D341Med (cell line): ENCODE measurements at places on chromosomes 12 and 14.

DNA sequence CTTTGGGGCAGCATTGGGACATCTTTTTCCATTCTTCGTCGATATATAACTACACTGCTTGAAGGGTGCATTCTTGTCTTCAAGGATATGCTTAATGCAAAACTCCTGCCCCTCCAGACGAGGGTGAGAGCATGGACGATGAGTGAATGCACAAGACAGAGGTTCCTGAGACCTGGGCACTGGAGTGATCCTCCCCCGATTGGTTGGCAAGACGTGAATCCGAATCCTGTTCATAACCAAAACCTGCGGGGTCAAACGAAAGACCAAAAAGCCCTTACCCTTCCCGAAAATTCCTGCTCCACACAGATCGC lies 684 bp downstream of the KANSL2 start:
- DNase-seq: peak; percentile 44

DNA sequence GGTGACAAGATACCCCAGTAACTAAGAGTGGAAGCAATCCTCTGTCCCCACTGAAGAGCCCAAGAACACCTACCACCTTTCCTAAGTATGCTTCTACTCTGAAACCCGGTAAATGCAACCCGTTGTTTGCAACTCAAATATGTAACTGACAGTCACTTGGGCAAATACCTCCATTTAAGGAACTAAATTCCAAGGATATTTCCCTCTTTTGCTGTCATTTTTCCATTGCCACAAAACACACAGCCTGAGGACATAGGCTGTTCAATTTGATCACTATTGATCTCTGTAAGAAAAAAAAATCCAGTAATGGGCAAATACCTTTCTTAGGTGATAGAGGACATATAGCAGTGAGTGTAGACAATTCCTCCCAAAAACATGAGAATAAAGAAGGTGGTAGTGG lies 6.6 kb upstream of the PHLDA1 start:
- no peak for DNase-seq

DNA sequence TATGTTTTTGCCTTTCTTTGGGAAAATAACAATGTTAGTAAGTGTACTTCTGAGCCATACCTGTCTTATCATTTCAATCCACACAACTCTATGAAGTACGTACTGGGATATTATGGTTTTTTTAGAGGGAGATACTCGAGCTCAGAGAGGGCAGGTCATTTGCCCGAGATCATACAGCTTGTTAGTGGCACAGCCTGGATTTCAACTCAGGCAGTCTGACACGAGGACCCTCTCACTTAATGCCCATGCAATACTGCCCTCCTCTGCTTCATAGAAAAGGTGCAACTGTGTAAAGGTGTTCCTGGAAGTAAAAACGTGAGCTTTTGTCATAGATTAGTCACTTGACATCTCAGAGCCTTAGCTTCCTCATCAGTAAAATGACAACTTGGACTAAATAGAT lies 128.0 kb downstream of the NDUFA12 start:
- peak; percentile 53 for DNase-seq

DNA sequence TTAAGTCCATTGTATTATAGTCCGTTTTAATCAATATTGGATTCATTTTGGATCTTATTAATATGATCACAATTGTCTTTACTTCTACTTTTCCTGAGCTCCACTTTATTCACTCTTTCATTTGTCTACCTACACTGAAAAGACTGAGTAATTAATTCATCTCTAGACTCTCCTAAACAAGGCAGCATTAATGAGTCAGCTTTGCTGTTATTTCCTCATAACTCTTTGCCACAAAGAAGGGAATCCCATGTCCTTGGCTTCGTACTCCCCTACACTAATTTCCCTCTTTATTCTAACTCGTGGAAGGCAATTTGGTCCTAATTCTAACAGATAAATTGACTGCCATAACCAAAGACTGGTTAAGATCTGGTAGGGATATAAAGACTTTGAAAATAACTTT lies 91.9 kb downstream of the ARMH4 start:
- no peak for DNase-seq

GRCh38 chr14:71398450-71398849 lies 491.2 kb downstream of the PCNX1 start:
- no peak for DNase-seq

- DNase-seq: no peak
Observed at GRCh38 chr12:13594731-13595514, 386.5 kb downstream of the GRIN2B start.

GRCh38 chr14:66249544-66249943 lies 236.6 kb upstream of the CCDC196 start:
- no peak for DNase-seq

GRCh38 chr14:54173802-54174201 lies 217.2 kb upstream of the BMP4 start:
- no peak for DNase-seq

DNA sequence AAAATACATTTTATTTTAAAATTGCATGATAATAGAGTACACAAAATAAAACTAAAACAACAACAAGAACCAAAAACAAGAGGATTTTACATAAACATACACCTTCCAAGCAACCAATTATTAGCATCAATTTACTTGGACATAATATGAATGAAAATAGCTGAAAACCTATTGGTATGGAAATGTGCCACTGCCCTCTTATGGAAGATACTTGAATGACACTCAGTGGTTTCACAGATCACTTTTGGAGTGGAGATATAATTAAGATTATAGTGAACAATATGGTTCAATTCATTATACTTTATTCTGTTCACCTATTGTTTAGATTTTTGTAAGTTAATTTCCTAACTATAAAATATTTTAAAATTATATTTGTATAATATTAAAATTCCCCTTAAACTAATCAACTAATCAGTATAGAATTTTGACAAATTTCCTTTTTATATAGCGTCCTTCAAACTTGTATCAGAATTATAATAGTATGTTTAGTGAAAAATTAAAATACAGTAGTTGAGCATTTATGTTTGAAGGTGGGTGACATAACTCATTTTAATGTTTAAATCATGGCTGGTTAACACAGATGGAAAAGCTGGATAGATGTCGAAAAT lies 70.1 kb downstream of the SLC6A15 start:
- peak; percentile 37 for DNase-seq

DNA sequence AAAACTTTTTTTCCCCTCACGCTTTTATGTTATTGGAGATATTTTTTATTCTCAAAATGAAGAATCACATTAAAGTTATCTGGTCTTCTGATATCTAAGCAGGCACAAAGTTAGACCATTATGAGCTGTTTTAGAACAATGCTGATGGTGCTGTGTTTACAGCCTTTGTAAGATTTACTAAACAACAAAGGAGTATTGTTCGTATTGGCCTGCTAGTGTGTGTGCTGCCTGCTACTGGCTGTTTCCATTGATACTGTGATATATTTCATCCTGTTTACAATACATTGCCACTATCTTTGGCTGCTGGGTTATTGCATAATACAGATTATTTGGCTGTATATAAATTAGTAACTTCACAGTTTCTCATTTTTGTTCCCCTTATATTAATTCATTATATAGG lies 220.8 kb downstream of the ITPR2 start:
- DNase-seq: no peak

DNA sequence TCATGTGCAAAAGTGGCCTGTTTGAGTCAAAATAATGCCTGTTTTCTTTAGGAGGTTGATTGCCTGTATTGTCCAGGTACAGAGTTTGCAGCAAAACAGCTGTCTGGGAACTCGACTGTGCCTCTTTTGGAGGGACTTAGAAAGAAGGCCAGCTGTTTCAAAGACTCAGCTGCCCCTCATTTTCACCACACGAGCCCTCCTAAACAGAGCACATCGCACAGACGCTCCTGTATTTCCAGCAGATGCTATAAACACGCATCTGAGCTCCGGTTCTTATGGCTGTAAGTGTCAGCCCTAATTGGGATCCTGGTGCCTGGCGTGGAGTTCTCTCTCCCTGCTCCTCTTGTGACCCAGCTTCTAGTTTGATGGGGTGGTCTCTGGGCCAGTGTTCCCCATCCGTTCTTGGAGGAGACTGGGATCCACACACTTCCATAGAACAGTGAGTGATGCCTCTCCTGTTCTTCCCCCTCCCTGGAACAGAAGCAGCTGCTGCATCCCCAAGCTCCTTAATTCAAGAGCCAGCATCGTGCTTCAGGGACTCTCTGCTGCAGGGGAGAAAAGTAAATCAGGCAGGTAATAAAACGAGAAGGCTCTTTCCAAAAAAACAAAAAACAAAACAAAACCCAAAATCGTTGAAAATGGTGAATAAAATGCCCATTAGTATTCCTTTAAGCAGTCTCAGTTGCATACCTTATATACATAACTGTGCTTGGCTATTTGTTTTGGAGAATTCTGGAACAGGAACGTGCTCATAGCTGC lies 269.0 kb downstream of the SLC15A4 start:
- DNase-seq: no peak

DNA sequence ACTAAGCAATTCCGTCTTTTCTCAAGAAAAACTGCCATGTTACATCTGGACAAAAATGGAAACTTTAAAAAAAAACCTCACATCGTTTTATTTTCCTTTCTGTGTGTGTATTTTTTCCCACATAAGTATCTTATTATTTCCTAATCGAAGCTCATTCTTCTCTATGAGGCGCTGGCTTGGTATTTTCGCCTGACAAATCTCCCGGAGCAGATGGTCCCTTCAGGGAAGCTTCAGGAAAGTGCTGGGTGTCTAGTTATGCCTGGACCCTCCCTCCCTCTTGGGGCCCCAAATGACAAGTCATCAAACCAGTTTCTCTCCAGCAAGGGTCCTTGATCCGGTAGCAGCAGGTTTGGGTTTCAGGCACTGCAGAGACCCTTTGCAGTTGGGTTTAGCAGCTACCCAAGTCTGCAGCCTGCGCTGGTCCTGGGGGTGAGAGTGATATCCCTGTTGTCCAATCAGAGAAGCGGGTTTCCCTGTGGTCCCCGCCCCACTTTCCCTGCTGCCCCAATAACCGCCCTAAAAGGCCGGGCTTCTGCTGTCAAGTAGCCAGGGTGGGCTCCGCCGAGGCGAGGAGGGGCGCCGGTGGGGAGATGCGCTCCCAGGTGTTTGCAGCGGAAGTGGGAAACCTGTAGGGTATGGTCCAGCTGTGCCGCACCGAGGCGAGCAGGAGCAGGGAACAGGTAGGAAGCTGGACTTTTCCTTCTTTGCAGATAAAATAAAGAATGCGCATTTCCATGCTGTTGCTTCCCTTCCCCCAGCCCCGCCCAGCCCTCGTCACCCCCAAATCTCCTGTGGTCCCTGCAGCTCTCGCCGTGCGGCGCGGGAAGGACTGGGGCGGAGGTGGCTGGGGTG lies at the start of gene CNTN1:
Gene CNTN1, plus strand, starts transcription at position 527 of the 852 bp plus-strand sequence.
- DNase-seq: peak; percentile 97

GRCh38 chr14:69044296-69044695 lies 65.2 kb upstream of the ACTN1 start:
- no peak for DNase-seq

- no peak for DNase-seq
Observed at GRCh38 chr12:91978143-91978542, 167.5 kb downstream of the BTG1 start.

GRCh38 chr12:88763536-88764100 lies 183.3 kb upstream of the KITLG start:
- DNase-seq: no peak

DNA sequence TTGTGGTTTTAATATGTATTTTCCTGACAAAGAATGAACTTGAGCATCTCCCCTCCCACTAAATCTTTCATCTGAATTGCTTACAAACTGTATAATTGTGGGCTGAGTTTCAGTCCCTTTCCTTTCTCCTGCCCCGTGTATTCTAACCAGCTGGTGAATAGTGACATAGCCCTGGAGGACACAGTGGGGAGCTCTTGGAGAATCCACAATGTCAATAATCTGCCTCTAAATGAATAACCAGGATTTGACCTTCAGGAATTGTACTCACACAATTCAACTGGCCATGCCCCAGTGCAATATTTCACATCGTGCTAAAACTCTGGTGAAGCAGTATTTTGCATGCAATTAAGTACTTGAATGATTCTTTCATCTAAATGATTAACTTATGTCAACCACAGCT lies 177.2 kb downstream of the C12orf42 start:
- no peak for DNase-seq

- peak; percentile 36 for DNase-seq
Observed at GRCh38 chr12:108630481-108631207, 3.0 kb downstream of the SELPLG start.

DNA sequence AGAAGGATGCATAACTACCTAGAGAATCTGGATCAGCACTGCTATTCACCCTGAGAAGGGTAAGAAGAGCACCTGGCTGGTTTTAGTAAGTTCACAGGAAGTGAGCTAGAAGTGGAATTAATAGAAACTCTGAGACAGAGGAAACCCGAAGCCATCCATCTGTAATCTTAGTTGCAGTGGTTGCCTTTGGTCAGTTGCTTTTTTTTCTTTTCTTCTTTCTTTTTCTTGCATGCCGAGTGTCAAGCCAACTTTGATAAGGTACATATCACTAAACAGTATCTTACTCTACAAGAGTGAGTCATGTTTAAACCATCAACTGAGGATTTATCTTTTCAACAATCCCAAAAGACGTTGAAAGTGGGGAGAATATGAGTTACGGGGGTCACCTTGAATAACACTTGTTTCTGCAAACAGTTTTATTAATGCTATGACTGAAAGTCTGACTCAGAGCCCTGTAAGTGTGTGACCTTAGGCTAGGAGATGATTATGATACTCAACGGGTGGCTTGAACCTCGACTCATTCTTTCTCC lies 26.7 kb downstream of the C12orf75 start:
- DNase-seq: no peak

DNA sequence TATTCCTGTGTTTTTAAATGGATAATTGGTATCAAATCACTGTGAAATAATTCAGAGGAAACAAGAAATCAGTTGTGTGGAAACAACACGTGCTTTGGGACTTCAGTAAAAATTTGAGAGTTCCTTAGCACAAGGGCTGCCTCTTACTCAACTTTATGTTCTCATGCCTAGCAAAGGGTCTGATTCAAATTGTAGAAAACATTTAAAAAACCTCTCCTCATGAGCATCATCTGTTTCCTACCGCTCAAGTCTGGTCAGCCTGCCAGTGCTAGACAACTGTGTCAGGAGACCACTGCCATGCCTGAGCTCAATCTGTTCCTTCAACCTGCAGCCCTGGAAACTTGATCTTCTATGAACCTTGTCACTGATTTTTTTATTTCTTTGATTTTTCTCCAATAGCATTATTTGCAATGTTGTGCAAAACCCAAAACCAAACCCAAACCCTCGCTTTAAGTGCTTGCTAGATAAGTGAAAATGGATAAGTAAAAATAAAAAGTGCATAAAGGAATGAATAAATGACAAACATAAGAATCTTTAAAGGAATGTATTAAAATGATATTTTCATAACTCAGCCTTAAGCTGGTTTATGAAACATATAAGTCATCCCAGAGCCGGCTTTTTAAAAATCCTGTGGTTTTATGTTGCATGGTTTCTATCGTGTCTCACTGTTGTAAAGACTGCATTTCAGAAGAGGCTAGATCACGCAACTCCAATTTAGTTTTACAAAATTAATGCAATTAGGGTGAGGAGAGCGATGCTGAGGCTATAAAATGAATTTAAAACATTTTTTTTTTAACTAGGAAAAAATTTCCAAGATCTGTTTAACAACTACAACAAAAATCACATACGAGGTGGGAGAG lies 361.2 kb upstream of the PDE3A start:
- no peak for DNase-seq

GRCh38 chr14:91237219-91237618 lies 7.3 kb downstream of the GPR68 start:
- DNase-seq: no peak
